Kidney epithelial cell (primary cell): ENCODE measurements at places on chromosomes 3 and 15. TPM values are rescaled to one million over a fixed set of nuclear protein-coding genes. Genes with fewer than 3 reads are reported as not detected.

Gene C3orf22
- not detected in 2 replicates for total RNA-seq

DNA sequence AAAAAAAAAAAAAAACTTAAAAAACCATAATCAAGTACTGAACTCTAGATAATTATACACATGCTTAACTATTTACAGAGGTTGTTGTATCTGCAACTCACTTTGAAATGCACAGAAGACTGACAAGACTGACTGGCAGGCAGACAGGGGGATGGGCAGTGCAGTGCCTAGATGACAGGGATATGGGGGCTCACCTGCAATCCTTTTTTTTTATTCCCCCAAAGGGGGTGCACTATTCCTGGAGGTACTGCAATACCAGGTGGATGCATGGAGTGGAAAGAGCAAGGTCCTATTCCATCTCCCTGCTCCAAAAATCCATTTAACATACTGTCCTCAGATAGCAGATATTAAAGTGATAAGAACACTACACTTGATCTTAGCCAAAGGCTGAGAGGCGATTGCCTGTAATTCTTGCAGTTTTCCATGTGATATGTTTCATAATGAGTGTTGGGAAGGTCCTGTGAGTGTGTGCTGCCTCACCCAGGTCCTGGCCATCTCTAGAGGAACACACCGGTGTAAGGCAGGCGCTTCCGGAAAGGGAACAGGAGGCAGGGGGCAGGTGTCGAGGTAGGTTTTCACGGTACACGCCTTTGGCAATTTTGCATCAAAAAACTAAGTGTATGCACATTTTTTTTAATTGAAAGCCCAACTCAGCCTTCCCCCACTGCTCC is 22.7 kb downstream of the SEC61A1 start:
- DNase-seq, result no peak

DNA sequence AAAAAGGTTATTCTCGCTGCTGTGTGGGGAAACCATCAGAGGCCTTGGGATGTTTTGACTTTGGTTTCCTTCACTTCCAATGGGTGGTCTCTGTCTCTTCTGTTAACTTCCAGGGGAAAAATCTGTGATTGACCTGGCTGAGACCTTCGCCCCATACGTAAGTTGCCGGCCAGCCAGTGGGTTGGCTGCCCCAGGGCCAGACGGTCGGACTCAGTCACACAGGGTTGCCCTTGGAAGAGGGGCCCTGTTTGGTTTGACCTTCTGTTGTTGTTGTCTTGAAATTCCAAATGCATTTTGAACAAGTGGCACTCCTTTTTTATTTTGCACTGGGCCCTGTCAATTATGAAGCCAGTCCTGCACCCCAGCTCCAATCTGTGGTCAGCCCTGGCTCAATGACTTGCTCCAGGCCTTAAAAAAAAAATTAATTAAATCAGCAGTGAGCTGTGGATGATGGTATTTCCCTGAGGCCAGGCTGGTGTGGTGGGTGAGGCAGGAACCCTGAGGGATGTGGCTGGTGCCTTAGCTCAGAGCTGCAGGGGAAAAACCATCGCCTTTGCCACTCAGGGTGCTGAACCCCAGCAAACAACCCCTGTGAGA is 4.5 kb downstream of the FAM107A start:
- DNase-seq, result no peak

Gene ANKUB1
- total RNA-seq, result not detected in 2 replicates

DNA sequence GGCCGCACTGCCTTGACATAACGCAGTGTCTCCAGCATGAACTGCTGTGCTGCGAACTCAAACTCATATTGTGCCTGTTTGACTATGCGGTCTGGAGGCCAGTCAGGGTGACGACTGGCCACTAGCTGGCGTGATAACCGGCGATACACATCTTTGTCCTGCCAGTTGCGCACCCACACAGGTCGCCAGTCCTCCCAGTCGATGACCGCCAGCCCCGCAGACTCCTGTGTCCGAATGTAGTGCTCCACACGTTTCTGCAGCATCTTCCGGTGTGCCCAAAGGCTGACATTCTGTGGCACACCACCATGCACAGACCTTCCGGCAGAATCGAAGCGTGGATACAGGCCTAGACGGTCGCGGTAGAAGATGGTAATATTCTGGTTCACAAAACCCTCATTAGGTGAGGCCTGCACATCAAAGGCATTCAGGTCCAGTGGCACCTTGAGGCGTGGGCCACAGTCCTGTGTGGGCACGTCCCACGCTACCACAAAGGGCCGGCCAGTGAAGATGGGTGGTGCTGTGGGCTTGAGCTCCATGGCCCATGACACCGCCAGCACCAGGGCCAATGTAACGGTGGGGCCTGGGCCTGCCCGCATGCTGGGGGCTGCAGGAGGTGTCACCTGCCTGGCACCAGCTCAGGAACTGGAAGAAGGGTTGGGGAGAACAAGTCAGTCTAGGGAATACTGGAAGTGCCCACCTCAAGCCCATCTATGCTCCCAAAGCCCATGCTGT is 2.5 kb downstream of the HYAL2 start:
- no peak for DNase-seq

- DNase-seq, result no peak
These were observed 52.7 kb upstream of the SPTSSB start for GRCh38 chr3:161423911-161424522.

DNA sequence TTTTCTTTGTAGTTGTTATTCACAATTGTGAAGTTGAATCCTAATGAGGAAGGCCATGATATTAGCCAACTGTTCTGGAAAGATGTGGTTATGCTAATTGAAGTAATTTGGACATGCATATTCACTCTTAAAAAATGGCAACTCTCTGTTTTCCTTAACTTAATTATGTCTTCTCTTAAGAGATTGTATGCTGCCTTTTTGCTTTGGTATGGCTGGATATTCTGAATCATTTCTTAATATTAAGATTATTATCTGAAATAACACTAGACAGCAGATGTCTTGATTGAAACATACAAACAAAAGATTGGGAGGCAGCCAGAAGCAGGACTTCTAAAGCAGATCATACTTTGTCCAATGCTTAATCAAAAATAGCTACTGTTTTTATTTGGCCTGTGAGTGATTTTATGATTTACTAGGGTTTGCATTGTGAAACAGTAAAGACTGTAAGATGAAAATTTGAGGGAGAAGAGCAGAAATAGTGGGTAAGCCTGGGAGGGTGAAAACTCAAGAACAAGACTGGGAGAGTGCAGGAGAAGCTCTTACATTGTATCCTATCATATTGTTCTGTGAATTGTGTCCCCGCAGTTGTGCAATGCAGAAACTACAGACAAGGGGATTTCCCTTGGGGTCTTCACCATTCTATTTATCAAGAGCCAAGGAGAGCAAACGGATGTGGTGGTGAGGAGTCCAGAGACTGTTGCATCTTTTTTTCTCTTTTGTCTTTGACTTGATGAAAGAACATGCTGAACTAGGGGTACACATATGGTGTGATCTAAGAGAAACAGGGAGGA is 554.8 kb downstream of the TUSC7 start:
- no peak for DNase-seq

GRCh38 chr15:35691173-35691761 is 145.3 kb upstream of the DPH6 start:
- no peak for DNase-seq

GRCh38 chr15:70344666-70345065 is 246.9 kb upstream of the TLE3 start:
- no peak for DNase-seq

GRCh38 chr3:141476033-141476432 is 10.8 kb upstream of the RASA2 start:
- DNase-seq, result no peak

DNA sequence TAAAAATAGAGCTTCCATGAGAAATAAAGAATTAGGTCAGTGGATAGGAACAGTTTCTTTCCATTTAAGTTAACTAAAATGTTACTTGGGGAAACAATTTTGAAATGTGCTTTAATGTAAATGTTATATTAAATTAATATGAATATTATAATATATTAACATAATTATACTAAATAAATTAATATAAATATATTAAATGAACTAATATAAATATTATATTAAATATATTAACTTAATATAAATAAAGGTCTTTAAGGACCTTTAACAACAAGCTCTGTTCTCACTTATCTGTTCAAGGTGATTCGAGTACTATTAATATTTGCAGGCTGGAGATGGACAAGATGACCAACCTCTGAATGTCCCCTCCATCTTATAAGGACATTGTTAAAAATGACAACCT is 100.6 kb downstream of the MAGI1 start:
- DNase-seq, result no peak

Gene KLHL40
- total RNA-seq, result not detected in 2 replicates

GRCh38 chr3:62329971-62330370 is 43.4 kb downstream of the FEZF2 start:
- no peak for DNase-seq

- DNase-seq, result peak; percentile 76
These were observed 57.8 kb upstream of the HRH1 start for GRCh38 chr3:11096266-11097139.

DNA sequence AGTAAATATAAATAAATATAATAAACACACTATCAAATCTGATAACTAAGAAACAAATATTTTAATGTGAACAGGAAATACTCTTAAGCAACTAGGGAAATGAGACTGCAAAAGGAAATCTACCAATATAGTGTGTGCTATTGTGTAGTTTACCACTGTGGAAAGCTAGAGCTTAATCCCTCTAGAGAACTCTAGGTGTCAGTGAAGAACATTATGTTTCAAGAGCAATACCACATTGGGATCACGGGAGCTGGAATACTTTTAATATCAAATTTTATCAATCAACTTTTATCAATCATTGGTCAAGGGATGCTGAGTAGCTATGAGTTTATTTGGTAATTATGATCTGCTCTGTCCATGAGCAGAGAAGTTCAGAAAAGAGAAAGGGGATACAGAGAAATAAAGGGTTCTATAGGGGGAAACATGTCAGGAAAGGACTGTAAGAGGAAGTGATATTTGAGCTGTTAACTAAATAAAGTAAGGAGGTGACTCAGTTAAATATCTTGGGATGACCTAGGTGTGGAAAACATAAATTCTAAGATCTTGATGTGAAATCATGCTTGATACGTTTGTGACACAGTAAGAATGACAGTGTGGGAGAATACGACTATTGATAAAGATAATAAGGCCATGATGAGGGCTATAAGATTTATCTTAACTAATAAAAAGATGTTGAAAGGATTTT is 762.2 kb upstream of the ALCAM start:
- no peak for DNase-seq

DNA sequence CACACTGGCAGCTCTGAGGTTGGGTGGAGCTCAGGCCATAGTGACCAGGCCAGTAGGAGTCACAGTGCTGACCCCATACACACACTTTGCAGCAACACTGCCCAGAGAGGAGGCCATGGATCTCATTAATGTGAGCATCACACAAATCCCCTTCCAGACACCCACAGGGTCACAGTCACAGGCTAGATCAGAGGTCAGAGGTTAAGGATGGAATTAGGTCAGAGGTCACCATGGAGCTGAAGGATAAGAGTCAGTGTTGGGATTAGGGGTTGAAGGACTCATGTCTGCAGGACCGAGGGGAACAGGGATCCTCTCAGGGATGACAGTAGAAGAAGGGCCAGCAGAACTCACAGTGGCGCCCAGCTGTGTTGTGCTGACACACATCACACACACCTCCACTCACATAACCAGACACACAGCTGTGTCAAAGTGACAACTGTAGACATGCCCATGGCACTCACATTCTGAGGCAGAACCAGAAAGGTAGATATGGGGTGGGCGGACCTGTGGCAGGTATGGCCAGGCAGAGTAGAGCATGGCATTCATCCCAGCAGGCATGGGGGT is 12.7 kb downstream of the CCDC71 start:
- DNase-seq, result no peak

DNA sequence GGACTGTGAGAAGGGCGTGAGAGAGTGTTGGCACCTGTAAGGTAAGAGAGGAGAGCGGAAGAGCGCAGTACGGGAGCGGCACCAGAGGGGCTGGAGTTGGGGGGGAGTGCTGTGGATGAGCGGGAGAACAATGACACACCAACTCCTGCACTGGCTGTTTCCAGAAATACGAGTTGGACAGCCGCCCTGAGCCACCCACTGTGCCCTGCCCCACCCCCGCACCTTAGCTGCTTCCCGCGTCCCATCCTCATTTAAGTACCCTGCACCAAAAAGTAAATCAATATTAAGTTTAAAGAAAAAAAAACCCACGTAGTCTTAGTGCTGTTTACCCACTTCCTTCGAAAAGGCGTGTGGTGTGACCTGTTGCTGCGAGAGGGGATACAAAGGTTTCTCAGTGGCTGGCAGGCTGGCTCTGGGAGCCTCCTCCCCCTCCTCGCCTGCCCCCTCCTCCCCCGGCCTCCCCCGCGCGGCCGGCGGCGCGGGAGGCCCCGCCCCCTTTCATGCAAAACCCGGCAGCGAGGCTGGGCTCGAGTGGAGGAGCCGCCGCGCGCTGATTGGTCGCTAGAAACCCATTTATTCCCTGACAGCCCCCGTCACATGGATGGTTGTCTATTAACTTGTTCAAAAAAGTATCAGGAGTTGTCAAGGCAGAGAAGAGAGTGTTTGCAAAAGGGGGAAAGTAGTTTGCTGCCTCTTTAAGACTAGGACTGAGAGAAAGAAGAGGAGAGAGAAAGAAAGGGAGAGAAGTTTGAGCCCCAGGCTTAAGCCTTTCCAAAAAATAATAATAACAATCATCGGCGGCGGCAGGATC is at the start of gene SOX2:
Gene SOX2, plus strand, starts transcription at position 601 of the 811 bp plus-strand sequence. CDS start 436 bp downstream, outside the sequence.
- peak; percentile 52 for DNase-seq

DNA sequence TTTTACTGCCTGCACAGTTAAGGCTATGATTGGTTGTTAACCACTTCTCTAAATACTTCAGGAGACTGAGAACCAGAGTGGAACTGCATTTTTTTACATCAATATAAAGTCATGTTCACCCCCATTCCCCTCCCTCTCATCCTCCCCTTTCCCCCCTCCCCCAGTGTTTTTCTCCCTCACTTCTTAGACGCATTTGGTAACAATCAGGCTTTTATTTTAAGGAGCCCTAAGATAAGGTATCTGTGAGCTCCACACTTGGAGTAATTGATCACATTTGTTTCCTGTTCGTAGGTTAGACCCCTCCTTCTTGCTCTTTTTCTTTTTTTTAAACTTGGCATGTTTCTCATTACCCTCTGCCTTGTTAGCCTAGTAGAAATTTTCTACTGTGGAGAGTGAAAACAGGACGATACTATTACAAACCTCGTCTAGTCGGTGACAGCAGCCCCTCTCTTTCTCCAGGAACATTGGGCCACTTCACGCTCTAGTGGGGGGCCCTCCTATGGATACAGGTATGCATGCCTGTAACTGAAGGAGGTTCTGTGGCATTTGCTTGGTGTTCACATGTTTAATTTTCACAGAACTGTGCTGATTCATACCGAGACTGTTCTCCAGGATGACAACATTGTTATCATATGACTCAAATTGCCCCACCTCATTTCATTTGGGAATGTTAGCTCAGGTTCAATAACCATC is 314.4 kb downstream of the MECOM start:
- peak; percentile 52 for DNase-seq

GRCh38 chr3:7144697-7145308 is 283.9 kb downstream of the GRM7 start:
- no peak for DNase-seq

- no peak for DNase-seq
These were observed 28.6 kb downstream of the CHP1 start for GRCh38 chr15:41259546-41260189.

Gene LRRIQ4
- 0.04 and 0.41 TPM in 2 replicates for total RNA-seq

GRCh38 chr3:73915886-73916285 is 291.1 kb upstream of the PDZRN3 start:
- no peak for DNase-seq

GRCh38 chr3:133119176-133119575 is 81.0 kb downstream of the TMEM108 start:
- DNase-seq, result no peak
